ENCODE measurements at places on chromosomes 2 and 18.

DNA sequence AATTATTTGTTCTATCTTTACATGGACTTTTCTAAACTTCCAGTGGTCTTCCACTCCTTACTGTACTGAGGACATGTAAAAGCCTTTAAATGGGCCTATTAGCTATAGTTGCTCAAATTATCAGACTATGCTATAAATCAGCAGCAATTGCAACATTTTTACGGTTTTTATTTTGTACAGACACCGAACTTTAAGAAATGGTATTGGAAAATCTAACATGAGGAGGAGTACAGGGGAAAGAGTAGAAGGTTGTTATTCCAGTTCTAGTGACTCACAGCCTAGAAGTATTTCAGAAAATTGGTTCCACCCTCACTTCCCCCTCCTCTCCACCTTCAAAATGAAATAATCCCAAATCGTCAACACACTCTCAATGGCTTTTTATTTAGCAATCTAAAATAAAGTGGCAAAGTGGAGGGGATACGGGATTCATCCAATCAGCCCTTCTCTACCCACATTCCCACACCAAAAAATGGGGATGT is 1.1 kb downstream of the NCKAP1 start:
- no peak for DNase-seq

GRCh38 chr2:31524592-31524991 is 56.1 kb downstream of the SRD5A2 start:
- no peak for DNase-seq

DNA sequence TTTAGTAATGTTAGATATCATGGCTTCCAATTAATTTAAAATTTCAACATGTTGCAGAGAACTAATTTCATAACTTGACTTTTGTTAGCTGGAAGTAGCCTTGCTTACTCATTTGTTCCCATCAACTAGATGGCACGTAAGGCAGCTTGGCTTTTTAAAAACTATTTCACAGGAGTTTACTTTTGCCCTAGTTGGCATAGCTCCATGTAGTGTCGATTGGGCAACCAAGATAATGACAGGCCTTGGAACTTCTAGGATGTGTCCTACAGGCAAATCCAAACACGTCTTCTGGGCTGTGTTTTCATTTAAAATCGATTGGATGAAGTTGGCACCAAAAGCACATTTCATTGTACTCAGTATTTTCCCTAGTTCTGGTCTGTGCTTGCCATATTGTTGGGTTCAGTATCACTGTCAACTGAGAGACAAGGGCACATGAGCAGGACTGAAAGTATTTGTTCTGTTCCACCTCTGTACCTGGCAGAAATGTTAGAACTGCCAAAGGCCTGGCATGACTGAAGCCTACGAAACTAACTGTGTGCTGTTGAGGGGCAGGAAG is 29.4 kb downstream of the HADHB start:
- peak; percentile 51 for DNase-seq

DNA sequence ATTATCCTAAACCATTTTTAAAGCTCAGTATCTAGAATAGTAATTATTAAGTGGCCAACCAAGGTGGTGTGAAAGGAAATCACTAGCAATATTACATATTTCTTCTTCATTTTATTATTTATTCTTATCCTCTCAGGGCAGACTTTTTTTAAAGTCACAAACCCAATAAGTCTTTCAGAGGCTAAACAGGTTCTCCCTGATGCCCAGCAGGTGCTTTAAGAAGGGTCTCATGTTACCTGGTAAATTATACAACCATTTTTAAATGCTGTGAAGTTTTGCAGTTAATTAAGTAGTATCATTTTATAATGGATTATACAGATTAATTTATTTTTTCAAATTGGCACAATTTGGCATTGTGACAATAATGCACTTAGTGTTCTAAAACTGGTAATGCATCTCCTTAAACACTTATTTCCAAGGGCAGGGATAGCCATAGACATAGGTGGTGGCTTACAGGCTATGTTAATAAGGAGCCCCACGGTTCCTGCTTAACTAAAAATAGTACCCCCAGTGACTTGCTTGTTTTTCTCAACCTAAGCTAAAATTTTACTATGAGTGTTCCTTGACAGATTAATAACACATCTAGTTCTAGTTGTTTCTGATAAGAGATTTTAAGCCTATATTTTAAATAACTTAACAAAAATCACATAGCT is 67.0 kb downstream of the PMS1 start:
- no peak for DNase-seq

GRCh38 chr2:132668189-132668823 is 1.7 kb downstream of the LYPD1 start:
- DNase-seq: peak; percentile 22

DNA sequence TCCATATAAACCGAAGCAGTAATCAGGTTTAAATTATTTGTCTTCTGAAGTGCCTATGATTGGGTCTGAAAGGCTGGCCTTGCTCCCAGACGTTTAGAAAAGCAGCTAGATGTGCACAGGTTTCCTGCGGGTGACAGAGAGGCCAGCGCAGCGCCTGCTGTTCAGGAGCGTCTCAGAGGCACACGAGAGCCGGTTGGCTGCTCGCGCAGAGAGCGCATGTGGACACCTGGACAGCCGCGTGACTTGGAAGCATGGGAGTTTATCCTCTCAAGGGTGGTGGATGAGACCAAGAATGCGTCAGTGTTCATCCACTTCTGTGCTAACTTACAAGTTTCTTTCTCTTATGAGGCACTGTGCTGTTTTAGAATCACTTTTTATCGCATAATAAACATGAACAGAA is 303.7 kb downstream of the PTGR3 start:
- DNase-seq: no peak

All from fibroblast of skin of abdomen (primary cell).